ENCODE measurements at places on chromosomes 6 and 20.

GRCh38 chr6:8940356-8940755, 505.0 kb upstream of the SLC35B3 start:
- no peak for DNase-seq

GRCh38 chr20:63226042-63226943, 9.4 kb upstream of the BIRC7 start:
- DNase-seq: peak; percentile 36

DNA sequence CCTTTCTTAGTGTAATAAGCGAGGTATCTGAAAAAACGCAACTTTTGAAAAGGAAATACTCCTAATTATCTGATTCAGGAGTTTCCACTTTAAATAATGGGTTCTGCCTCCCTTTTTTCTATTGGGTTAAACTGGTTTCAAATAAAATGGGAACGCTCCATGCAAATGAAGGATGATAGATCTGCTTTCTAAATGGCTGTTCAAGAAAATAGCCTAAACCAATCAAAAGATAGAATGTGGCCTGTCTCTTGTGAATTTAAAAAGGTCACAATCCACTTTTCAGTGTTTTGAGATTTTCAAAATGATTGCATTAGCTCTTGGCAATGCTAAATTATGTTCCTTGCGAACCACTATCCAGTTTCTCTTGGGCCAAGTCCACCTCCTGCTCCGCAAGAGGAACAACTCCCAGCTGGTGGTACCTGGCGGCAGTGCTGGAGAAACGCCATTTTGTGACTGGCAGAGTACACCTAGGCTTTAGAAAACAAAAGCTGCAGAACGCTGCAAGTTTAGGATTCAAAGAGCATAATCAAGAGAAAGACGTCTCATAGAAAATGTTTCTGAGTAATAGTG, 56.7 kb downstream of the TRIM38 start:
- no peak for DNase-seq

DNA sequence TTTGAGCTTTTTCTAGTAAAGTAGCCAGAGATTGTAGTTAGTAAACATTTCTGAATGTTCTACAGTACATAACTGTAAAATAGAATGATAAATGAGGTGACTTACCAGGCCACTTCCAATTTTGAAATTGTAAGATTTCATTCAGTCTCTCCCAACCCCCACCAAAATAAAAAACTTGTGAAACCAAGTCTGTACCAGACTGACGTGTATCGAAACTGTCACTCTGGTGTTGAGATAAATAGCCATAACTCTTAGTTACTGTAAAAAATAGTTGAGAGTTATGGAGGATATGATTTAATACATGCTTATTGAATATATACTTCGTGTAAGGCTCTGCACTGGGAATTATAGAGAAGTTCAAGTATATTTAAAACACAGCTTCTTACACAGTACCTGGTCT, 455.7 kb downstream of the PLCB1 start:
- no peak for DNase-seq

DNA sequence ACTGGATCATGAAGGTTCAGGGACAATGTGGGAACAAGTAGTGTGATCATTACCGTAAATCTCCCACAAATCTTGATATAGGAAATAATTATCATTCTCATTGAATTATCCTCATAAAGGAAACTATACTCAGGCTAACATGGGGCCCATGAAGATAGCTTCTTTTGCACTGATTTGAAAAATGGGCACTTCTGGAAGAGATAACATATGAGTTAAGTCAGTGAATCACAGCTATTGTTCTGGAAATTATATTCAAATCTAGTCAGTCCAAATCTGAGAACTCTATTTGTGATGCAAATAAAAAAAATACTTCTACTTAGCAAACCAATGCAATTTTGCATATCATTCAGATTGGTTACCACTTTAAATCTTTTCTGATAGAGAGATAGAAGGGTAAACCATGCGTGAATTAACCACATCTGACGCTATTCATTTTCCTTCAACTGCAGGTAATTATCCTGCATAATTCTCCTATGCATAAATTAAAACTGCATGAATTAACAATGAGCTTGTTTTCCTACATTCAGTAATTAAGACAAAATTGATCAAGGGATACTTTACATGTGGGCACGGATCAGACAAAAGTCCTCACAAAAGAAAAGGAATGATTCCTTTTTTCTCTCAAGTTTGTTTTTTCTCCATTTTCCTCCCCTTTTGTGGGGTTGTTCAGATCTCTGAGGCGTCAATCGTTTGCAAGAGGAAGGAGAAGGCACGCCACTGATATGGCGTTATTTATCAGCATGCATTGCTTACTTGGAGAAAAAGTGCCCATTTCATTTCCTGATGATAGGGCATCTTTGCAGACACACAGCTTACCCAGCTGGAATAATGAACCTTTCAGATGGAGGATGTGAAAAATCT, 36.4 kb downstream of the RIPOR2 start:
- no peak for DNase-seq

DNA sequence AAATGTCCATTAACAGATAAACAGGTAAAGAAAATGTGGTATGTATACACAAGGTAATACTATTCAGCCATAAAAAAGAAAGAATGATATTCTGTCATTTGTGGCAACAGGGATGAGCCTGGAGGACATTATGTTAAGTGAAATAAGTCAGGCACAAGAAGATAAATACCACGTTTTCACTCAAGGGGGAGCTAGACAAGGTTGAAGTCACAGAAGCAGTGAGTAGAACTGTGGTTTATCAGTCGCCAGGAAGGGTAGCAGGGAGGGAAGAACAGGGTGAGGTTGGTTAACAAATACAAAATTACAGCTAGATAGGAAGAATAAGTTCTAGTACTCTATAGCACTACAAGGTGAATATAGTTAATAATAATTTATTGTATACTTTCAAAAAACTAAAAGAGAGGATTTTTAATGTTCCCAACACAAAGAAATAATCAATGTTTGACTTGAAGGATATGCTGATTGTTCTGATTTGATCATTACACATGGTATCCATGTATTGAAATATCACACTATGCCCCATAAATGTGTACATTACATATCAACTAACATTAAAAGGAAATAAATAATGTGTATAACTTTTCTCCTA, 21.1 kb downstream of the RTN4IP1 start:
- peak; percentile 58 for DNase-seq

Data from Calu3 (cell line).